ENCODE measurements at places on chromosomes 3 and 15. TPM values are rescaled to one million over a fixed set of nuclear protein-coding genes. Genes with fewer than 3 reads are reported as not detected.
A peak's percentile ranks its signal among the peaks of the same experiment; 100 is the strongest.

IMPG2 gene
- total RNA-seq, result 0.85 TPM

- DNase-seq, result no peak
- H3K36me3 ChIP-seq, result no peaks in the 10 kb centered on the region
- no peaks in the 10 kb centered on the region for H3K27me3 ChIP-seq
- no peak overlapping the region for H3K4me3 ChIP-seq
- H3K27ac ChIP-seq, result no peak overlapping the region
Measured at GRCh38 chr15:38611228-38611627, 46.6 kb upstream of the RASGRP1 start.

FBLN2 gene
- total RNA-seq, result 43.4 TPM

DNA sequence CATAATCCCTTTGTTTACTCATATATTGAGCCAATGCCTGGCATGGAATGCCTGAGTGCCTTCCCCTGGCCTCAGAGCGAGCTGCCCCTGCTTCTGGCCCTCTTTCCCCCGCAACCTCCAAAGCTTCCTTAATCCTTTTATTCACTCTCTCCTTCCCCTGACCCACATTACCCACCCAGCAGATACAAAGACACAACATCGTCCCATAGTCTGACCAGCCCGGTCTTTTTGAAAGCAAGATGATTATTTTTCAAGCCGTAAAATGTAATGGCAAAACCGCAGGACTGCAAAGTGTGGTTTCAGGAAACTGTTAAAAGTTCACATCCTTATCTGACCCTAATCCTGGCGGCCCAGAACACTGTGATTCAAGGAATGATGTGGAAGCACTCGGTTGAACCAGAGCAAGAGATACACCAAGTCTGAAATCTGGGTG lies 78.4 kb upstream of the LRTM1 start:
- no peaks in the 10 kb centered on the region for H3K36me3 ChIP-seq
- H3K4me1 ChIP-seq, result no peaks in the 10 kb centered on the region
- no peaks in the 10 kb centered on the region for H3K27me3 ChIP-seq
- DNase-seq, result no peak
- no peak overlapping the region for H3K4me3 ChIP-seq
- H3K27ac ChIP-seq, result no peak overlapping the region

GRCh38 chr15:68510558-68510957 lies 68.2 kb upstream of the CORO2B start:
- DNase-seq, result no peak
- no peak overlapping the region for H3K4me3 ChIP-seq
- no peak overlapping the region for H3K27ac ChIP-seq

ESYT3 gene
- total RNA-seq, result 5.3 TPM

- no peaks in the 10 kb centered on the region for H3K4me1 ChIP-seq
- no peaks in the 10 kb centered on the region for H3K27me3 ChIP-seq
- H3K36me3 ChIP-seq, result no peaks in the 10 kb centered on the region
- no peak overlapping the region for H3K4me3 ChIP-seq
Measured at GRCh38 chr3:11206316-11206715, 52.0 kb downstream of the HRH1 start.

DBR1 gene
- total RNA-seq, result 18.9 TPM

GRCh38 chr3:86954747-86955146 lies 36.2 kb downstream of the VGLL3 start:
- no peaks in the 10 kb centered on the region for H3K4me1 ChIP-seq
- no peaks in the 10 kb centered on the region for H3K27me3 ChIP-seq
- no peak overlapping the region for H3K4me3 ChIP-seq
- H3K36me3 ChIP-seq, result no peaks in the 10 kb centered on the region
- H3K27ac ChIP-seq, result no peak overlapping the region

- no peaks in the 10 kb centered on the region for H3K4me1 ChIP-seq
- H3K27me3 ChIP-seq, result no peaks in the 10 kb centered on the region
- no peak overlapping the region for H3K27ac ChIP-seq
- no peak for DNase-seq
- H3K4me3 ChIP-seq, result no peak overlapping the region
- no peaks in the 10 kb centered on the region for H3K36me3 ChIP-seq
Measured at GRCh38 chr3:171416061-171416460, 44.1 kb downstream of the TNIK start.

DNA sequence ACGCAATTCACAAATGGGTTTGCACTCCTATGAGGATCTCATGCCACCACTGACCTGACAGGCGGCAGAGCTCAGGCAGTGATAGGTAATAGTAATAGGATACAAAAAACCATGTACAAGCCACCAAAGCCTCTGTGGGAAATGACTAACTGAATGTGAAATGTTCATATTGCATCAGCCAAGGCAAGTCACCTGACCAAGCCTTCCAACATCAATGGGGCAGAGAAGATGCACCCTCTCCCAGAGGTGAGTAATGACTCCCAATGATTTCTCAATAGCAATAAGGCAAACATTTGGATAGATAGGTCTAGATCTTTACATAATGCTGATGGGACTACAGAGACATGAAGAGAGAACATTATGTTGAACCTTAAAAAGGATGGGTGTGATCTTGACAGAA lies 14.9 kb downstream of the CNTN3 start:
- no peaks in the 10 kb centered on the region for H3K4me1 ChIP-seq
- no peak overlapping the region for H3K4me3 ChIP-seq
- DNase-seq, result no peak
- H3K27ac ChIP-seq, result no peak overlapping the region

GRCh38 chr3:16378920-16379319 lies 113.9 kb downstream of the OXNAD1 start:
- no peak for DNase-seq
- H3K36me3 ChIP-seq, result no peaks in the 10 kb centered on the region
- H3K27ac ChIP-seq, result no peak overlapping the region
- no peaks in the 10 kb centered on the region for H3K4me1 ChIP-seq

DNA sequence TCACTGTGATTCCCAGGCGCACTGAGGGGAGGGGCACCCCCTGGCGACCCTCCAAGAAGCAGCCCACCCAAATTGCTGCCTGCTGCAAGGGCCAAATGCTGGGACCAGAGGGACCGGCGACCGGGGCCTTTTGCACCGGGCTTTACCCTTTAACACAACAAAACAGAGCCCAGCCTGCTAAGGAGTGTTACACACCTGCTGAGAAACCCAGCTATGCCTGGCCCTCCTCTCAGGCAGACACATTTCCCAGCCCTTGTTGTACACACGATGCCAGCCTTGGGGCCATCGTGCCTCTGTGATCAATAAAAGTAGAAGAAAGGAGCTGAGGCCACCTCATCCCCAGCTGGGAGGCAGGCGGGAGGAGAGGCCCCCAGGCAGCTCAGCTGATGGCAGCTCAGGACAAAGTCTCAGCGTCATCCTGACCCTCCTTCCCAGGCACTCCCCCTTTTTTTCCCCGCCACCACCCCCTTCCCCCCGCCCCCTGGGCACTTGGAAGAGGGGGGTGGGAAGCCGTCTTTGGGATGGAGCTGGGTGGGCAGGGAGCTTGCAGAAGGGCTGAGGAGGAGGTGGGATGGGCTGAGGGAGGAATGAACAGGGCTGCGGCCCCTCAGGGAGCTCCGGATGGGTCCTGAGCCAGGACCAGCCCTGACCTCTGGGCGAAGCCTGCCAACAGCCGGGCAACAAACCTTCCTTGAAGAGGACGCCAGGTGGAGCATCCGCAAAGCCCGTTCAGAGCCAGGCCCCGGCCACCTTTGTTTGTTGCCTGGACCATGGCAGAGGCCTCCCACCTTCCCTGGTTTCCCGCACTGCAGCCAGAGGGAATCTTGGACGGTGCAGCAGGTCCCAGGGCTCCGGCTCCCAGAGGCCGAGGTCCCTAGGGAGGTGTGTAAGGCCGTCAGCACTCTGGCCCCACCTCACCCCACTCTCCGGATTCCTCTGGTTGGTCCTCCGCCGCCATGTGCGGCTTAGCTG lies 45.9 kb upstream of the SEC61A1 start:
- no peaks in the 10 kb centered on the region for H3K36me3 ChIP-seq
- H3K4me1 ChIP-seq, result no peaks in the 10 kb centered on the region
- DNase-seq, result peak; percentile 55
- H3K27me3 ChIP-seq, result no peaks in the 10 kb centered on the region
